ENCODE measurements at places on chromosomes 6 and 20.

- DNase-seq, result peak; percentile 45
Observed at GRCh38 chr20:9214685-9215084, 145.8 kb downstream of the PLCB4 start.

GRCh38 chr6:17700421-17701416 lies 6.0 kb downstream of the NUP153 start:
- DNase-seq, result no peak

- no peak for DNase-seq
Observed at GRCh38 chr6:140824595-140824994, 1308.1 kb upstream of the GJE1 start.

- DNase-seq, result no peak
Observed at GRCh38 chr6:52227495-52227894, 16.8 kb downstream of the IL17F start.

DNA sequence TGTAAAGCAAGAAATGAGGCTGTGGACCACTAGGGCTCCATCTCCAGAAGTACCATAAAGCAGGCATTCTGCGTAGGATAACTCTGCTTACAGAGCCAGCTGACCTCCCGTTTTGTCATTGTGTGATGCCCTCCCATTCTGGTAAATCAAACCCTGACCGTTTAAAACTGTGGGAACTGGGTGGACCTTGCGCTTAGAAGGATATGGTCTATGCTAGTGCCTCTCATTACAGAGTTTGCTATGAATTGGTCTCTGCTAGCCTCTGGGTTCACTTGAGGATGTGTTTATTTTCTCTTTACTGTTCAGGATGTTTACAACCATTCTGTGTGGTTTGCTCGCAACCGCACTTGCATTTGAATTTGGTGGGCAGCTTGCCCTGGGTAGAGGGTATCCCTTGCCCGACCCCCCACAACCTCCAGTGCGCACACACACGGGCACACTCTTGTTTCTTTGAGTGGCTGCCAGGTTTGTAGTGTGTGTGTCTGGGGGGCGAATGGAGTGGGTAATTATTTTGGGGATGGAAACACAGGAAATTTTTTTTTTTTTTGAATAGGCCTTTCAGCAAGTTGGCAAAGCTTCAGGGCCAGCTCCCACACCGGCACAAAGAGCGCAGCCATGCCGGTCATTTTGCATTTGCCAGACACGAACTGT lies 198.3 kb downstream of the JARID2 start:
- DNase-seq, result no peak

DNA sequence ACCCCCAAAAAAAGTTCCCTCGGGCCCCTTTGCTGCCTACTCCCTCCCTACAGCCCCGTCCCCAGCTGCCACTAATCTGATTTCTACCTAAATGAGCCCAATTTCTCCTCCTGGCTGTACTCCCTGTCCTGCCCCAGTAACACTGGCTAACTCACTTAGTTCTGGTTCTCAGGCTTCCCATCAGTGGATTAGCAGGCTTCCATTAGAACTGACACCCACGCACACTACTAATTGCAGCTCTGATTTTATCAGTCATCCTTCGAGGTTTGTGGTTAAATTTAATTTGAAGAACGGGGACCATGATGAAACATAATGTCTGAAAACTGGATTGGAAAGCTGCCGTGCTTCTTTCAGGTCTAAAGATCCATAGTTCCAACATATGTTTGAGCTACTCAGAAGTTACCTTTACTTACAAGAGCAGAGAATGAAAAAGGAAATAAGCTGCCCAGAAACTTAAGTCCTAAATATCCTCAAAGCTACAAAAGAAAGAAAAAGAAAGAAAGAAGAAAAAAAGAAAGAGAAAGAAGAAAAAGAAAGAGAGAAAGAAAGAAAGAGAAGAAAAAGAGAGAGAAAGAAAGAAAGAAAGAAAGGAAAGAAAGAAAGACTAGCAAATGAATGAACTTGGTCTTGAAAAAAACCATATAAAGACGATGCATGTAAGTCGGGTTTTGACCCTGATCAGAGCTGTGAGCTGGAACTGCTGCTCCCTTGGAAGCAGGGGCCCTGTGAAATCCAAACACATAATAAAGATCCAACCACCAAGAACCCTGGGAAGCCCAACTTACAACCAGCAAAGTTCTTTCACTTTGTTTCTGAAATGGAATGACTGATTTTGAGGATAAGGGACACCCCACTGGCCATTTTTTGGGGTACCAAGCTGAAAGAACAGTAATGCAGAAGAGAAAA lies 51.7 kb downstream of the CNKSR3 start:
- DNase-seq, result no peak

- no peak for DNase-seq
Observed at GRCh38 chr6:2108700-2109306, 136.6 kb downstream of the GMDS start.

DNA sequence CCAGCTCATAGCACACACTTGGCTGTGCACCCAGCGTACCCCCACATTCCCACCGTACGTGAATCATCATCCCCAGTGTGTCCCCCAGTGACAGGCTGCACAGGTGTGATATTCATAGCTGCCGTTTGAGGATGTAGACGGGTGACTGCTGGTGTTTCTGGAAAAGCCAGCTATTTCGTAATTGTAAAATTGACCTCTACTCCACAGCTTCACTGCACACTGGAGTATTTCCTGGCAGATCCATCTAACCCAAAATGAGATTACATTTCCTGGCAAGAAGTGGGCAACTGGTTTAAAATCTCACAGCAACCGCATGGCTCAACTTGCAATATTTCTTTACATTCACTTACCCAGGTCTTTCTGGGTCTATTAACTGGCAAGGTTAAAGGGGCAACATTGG lies 30.3 kb downstream of the CD83 start:
- no peak for DNase-seq

- DNase-seq, result no peak
Observed at GRCh38 chr20:33059741-33060390, 6.2 kb downstream of the BPIFB3 start.

- no peak for DNase-seq
Observed at GRCh38 chr6:132380358-132381029, 20.8 kb downstream of the MOXD1 start.

DNA sequence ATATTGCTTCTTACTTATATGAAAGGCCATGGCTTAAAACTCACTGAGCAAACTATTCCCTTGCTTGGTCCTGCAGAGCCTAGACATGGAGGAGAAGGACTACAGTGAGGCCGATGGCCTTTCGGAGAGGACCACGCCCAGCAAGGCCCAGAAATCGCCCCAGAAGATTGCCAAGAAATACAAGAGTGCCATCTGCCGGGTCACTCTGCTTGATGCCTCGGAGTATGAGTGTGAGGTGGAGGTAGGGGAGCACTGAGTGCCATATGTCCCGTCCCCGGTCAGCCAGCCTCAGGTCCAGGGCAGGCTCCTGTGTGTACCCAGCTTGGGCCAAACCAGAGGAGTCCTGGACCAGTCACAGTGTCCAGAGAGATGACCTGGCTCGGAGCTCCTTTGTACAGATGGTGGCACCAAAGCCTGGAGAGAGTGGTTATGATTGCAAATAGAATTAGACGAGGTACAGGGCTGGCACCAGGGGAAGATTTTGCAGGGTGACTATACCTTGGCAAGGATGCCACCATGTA lies 21.0 kb downstream of the EPB41L1 start:
- DNase-seq, result no peak

DNA sequence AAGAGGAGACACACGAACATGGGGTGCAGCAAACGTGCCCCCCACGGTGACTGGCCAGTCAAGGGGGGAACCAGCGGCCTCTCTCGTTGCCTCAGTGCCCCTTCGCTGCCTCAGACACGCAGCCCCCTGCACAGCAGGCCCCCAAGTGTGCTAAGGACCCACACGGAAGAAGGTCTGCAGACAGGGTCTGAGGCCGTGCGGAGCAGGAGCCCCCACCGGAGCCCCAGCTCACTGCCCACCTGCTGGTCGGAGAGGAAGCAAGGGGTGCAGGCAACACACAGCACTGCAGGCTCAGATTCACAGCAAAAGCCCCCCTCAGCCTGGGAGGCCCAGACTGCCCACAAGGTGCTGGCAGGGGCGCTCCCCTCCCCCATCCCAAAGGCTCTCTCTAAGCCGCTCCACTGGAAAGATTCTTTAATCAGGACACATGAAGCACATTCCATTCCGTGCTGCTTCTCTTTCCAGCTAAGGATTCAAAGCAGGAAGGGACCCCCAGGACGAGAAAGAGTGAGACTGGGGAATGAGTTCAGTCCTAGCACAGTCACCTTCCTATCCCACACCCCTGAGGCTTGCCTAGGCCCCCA lies 105.1 kb downstream of the SLC23A2 start:
- DNase-seq, result no peak

- DNase-seq, result no peak
Observed at GRCh38 chr6:49342410-49342809, 120.6 kb downstream of the MMUT start.

GRCh38 chr6:36958775-36959554 lies 4.4 kb downstream of the PI16 start:
- DNase-seq, result no peak

DNA sequence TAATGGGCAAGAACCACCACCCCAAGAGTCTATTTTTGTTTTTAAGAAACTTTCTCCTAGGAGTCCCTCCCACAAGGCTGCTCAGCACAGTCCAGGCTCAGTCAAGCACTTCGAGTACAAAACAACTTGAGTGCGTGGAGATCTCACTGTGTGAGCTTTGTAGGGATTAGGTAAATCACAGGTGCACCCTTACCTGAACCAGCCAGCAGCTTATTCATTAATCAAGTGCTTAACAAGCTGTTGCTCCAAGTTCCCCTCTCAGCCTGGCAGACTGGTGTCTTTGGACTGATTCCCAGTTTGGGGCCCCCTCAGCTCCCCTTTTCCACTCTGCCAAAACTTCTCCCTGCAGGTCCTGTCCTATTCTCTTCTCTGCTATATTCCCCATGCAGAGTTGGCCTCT lies 133.1 kb downstream of the LY86 start:
- DNase-seq, result no peak

GRCh38 chr6:24329022-24329421 lies 28.8 kb downstream of the DCDC2 start:
- DNase-seq, result no peak

DNA sequence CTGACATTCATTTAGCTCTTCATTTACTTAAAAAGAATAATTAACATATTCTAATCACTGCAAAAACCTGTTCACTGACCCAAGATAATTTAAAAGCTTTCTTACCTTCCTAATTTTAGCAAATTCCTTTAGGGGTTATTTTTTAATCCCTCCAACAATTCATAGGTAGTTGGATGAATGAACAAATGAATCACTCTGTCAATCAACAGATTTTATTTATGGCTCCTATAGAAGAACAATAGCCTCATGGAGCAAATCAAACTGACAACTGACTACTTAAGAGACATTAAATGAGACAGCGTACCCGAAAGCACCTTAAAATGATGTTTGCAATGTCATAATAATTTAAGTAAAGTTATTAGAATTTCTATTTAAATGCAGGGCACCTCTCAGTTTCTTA lies 31.5 kb upstream of the GJA1 start:
- DNase-seq, result no peak

DNA sequence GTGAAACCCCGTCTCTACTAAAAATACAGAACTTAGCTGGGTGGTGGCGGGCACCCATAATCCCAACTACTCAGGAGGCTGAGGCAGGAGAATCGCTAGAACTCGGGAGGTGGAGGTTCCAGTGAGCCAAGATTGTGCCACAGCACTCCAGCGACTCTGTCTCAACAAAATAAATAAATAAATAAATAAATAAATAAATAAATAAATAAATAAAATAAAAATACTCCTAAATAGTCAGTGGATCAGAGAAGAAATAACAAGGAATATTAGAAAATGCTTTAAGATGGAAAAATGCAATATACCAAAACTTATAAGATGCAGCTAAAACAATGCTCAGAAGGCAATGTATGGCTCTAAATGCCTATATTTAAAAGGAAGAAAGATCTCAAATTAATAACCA lies 39.0 kb upstream of the SASH1 start:
- no peak for DNase-seq

All from HTR-8/SVneo (cell line).